ENCODE measurements at places on chromosomes 4 and X. TPM values are rescaled to one million over a fixed set of nuclear protein-coding genes. Genes with fewer than 3 reads are reported as not detected.

Gene FMR1
- total RNA-seq, result 18.8 TPM

Gene H2BW2
- total RNA-seq, result not detected

GRCh38 chr4:8578717-8579116, 1.5 kb upstream of the GPR78 start:
- no peak for DNase-seq

GRCh38 chr4:76251441-76252270, at the start of gene FAM47E:
TSS of gene FAM47E (plus strand) at chr4:76251721. CDS start at chr4:76251747, 26 bp downstream.
- DNase-seq, result peak; percentile 65

- no peak for DNase-seq
Observed at GRCh38 chr4:153497988-153498967, 32.1 kb downstream of the TMEM131L start.

DNA sequence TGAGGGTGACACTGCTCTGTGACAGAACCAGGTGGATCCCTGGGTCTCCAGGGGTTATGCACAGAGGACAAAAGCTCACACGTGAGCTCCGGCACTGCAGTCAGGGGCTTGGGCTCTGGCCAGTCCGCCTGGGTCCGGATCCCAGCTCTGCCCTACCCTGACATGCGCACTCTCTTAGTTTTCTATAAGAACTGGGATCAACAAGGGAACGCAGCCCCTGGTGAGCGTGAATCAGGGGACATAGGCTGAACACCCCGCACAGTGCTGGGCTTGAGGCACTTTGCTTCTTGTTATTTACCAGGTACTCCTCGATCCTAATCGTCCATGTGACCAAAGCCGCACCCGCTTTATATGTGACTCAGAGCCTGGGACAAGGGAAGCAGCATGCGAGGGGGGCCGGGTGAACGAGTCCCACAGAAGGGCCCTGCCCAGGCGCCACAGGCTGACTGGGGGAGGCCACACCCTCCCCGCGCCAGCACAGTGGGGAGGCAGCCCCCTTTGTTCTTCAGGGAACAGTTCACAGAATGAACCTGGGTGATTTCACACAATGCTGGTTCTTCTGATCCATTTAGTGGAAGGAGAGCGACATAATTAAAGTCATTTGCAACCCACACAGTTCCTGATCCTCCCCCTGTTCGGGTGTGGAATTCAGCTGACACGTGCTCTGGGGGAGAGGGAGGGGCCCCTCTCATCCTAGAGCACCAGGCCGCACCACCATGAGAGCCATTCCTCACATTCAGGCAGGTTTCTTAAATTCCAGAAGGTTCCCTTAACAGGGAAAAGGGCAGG, 55.5 kb downstream of the WFS1 start:
- peak; percentile 63 for DNase-seq

DNA sequence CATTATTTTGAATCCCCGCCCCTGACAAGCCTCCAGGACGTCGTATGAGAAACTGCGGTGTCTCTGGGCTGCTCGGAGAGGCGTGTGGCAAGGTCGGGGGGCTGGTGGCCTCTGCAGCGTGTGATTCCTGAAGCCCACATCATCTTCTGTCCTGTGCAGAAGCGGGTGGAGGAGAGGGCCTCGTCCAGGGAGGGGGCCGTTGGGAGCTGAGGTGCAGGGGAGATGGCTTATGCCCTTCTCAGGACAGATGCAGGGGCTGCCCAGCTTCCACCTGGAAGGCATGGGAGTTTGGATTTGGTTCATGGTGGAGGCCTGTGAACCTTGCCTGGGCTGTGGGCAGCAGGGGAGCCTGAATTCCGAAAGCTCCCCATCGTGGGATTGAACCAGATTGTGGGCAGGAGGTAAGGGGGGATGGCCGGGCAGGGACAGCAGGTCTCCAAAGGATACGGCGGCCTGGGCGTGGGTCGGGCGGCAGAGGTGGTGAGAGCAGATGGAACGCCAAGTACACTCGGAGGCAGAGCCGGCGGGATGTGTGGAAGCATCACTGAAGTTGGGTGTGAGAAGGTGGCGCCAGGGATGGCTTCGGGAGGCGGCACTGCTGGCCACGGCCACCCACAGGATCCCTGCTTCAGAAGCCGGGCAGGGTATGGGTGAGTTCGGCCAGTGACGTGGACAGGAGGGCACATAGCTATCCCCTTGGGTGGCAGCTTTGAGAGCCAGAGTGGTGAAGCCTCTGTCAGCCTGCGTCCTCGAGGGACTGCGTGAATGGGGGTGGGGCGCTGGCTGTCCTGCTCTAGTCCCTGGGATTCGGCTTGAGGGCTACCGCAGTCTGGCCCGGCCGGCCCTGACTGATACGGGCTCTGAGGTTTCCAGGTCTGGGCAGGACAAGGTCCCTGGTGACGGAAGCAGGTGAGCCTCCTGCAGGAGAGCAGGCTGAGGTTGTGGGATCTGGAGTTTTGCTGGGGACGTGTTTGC, 76.3 kb upstream of the ADRA2C start:
- no peak for DNase-seq
